ENCODE measurements at places on chromosomes 7 and 10. TPM values are rescaled to one million over a fixed set of nuclear protein-coding genes. Genes with fewer than 3 reads are reported as not detected.
A peak's percentile ranks its signal among the peaks of the same experiment; 100 is the strongest.

DNA sequence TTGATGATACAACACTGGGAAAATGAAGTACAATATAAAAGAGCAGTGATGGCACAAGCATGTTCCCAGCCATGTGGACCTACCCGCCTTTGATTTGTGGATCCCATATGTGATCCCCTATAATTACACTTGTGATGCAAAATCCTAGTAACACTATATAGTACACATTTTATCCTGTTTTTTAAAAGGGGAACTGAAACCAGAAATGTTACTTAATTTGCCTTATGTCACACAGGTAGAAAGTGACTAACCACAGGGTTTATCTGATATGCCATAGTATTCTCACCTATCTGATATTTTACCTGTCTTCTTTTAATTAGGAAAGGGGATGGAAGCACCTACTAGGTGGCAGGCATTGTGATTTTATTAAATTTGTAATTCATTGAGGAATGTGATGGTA lies 35.0 kb downstream of the ARMC3 start:
- no peak for DNase-seq

GRCh38 chr7:133937786-133938185 lies 189.4 kb upstream of the LRGUK start:
- DNase-seq, result no peak

DNA sequence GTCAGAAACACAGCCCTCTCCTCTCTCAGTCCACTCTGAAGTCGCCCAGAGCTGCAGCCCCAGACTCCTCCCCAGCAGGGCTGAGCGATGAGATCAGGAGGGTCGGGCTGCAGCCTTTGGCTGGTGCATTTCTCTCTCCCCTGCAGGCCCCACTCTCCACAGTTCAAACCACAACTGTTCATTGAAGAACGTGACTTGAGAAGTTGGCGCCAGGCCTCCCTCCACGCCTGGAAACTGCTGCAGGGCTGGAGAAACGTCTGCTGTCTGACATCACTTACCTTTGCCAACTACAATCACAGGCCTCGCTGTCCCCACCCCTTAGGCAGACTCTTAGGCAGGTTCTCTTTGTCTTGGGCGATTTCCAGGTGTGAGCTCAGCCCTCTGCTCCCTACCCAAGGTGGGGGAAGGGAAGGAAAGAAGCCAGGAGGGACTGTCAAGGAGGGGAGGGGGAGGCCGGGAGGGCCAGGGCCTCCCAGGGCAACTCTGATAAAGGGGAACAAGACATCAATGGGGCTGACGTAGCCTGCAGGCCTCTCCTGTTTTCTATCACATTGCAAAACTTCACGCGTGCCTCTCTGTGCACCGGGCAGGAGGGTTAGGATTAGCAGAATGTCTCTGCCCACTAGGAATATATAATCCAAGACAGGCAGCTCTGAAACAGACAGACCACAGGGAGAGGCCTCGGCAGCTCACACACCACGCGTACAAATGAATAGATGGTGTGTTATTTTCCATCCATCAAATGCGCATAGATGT lies 32.7 kb downstream of the CALML5 start:
- peak; percentile 85 for DNase-seq

DNA sequence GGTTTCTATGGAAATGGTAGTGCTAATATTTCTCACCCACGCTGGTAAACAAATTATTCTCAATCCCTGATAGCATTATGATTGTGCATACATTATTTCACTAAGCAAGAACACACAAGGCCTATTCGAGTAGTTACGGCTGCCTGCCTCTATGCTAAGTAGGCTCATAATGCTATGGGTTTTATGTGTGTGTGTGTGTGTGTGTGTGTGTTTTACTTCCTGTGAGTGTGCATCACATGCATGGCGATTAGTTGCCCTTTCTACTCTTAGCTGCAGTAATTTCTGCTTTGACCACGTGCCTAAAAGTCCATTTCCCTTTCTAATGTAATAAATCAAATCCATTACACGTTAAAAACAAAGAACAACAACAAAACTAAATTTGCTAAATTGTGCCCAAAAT lies 117.0 kb downstream of the CHCHD3 start:
- no peak for DNase-seq

- DNase-seq, result peak; percentile 48
These were observed 2.6 kb upstream of the SAMD8 start for GRCh38 chr10:75108684-75109458.

GRCh38 chr7:129385116-129385515 lies 49.1 kb upstream of the STRIP2 start:
- no peak for DNase-seq

DNA sequence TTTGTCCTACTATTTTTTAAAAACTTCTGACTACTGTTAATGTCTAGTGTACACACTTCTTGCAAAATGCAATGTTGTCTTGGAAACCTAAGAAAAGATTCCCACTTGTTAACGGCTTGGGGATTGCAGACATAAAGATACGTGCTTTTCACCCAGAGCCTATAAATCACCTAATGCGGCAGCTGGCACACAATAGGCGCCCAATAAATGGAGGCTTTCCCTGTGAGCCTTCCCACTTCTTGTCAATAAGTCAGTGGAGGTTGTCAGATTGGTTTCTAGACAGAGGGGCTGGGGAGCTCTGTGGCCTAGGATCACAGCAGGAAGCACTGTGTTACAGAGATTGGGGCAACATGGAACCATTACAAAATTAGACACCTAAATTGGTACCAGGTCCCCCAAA lies 74.7 kb downstream of the VSTM4 start:
- DNase-seq, result no peak

GRCh38 chr7:44217223-44217714 lies 16.5 kb downstream of the YKT6 start:
- no peak for DNase-seq

GRCh38 chr10:2627969-2628368 lies 439.4 kb upstream of the PFKP start:
- DNase-seq, result no peak

DNA sequence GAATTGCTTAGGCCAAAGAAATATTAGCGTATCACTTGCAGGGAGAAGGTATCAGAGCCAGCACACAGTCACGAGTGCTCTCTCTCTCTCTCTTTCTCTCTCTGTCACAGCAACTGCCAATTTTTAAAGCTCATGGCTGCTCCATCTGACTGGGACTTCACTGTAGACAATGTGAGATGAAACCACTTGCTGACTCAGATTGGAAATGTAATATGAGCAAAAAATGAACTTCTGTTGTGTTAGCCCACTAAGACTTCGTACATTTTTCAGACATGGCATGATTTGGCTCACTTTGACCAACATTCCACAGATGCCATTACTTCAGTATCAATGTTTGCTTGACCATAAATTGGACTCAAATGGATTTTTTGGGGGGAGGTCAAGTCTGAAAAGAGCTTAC lies 68.1 kb downstream of the DGKB start:
- DNase-seq, result no peak

- DNase-seq, result no peak
These were observed 10.1 kb downstream of the ATXN7L1 start for GRCh38 chr7:105866102-105866801.

GRCh38 chr10:108757946-108758345 lies 1165.4 kb downstream of the XPNPEP1 start:
- no peak for DNase-seq

DNA sequence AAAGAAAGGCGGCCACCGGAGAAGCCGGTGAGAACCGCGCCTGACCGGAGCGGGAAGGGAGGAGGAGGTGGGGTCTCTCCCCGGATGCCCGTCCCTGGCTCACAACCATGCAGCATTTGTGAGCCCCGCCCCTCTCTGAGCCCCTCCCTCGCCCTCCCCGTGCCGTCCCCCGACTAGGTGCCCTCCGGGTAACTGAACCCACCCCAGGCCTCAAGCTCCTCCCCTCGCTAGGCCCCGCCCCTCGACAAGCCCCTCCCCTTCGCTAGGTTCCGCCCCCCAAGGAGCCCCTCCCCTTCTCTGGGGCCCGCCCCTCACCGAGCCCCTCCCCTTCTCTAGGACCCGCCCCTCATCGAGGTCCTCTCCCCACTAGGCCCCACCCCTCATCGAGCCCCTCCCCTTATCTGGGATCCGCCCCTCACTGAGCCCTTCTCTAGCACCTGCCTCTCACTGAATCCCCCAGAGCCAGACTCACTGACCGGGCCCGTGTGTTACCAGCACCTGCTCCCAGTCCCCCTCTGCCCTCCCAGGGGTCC lies 42.2 kb upstream of the HSPB1 start:
- peak; percentile 20 for DNase-seq

- no peak for DNase-seq
These were observed 22.8 kb downstream of the UNC5B start for GRCh38 chr10:71234970-71235685.

DNA sequence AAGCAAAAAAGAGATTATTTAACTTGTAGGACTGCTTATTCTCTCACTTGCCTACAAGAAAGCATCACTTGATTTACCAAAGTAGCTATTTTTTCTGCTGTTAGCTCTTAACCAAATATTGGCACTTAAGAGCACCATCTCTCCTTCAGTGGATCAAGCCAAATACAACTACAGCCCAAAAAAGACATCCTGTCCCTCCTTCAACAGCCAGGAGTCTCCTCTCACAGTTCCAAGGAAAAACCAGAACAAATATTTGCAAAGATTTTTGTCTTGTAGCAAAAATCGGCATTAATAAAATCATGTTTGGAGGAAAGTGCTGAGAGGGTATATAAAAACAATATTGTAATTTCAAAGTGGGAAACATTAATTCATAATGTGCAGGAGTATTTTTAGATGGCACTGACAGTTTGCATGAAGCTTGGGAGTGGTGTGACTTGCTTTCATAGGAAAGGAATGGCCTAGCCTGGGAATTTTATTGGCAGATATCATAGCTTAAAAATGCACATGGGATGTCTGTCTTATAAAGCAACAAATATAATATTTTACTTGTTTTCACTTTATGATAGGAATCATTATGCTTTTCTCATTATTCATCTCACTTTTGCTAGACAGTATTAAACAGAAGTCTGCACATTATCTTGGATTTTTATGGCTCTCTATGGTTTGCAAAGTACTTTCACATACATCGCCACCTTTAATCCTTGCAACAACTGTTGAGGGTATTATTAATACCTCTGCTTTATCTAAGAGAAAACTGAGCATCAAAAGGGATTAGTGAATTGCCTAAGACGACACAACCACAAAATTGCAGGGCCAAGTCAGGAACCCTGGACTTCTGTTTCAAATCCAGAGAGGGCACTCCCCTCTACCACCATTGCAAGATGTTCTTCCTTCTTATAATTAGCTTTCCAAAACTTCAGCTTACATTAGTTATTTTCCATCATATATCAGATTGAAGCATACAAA lies 103.5 kb downstream of the AGMO start:
- DNase-seq, result no peak

DNA sequence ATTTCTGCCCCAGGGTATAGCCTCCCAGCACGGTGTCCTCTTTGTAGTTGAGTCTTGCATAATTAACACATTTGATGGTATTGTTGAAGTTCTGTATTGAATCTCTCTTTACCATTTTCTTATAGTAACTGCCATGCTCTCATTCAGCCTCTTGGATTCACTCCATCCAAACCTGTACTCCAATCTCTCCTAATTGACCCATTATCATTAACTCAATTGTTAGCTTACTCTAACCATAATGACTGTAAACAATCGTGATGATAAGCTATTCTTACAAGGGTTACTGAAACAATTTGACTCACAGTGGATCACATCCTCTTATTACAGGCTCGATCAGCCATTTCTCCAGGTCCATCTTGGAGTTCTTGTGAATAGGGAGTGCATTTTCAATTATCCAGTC lies 191.9 kb upstream of the AGK start:
- DNase-seq, result no peak

DNA sequence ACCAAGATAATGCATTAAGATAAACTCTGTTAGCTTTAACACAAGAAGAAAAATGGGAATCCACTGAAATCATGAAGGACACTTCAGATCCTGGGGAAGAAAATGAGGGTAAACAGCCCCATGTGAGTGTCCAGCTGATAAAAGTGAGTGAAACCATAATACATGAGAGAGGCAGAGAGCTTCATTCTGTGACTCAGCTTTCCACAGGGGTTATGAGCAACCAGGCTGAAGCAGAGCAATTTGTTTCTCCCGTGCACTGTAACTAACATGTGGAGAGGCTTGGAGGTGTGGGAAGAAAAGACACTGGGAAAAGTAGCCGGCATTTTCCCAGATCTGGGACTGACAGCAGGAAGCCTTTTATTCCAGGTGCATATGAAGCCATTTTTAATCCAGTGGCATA lies 971.7 kb downstream of the ANKRD7 start:
- no peak for DNase-seq

- no peak for DNase-seq
These were observed 629.8 kb downstream of the KCNMA1 start for GRCh38 chr10:77007834-77008233.

DNA sequence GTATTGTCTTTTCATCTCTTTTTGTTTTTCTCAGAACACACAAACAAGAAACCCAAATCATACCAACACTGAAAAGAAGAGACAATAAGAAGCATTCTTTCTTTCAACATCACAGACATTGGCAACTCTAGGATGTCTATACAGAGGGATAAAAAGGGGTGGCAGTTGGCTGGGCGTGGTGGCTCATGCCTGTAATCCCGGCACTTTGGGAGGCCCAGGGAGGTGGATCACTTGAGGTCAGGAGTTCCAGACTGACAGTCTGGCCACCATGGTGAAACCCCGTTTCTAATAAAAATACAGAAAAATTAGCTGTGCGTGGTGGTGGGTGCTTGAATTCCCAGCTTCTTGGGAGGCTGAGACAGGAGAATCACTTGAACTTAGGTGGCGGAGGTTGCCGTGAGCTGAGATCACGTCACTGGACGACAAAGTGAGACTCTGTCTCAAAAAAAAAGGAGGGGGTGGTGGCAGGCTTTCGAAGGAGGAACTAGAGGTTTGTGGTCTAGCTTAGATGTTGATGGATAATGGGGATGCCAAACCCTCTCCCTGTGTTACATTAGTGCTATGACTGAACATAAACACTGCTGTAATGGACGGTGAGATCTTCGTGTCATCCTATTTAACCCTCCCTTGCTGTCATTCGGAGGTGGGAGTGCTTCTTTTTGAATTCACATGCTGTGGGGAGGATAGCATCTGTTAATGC lies 9.4 kb downstream of the CNNM2 start:
- no peak for DNase-seq

DNA sequence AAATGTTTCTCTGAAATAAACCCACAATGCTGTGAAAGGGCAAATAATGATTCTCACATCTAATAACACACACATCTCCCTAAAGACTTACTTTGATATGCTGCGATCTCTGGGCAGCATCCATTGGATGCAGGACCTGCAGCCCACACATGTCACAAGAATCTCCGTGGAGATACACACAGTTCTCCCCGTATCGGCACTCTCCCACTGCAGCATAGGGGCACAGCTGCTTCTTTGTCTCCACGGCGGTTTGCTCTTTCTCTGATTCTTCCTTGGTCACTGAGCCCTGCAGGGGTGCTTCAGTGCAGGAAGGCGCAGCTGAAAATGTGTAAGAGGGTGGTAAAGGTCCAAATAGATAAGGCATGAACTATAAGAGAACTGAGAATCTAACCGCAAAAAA lies 20.4 kb downstream of the MKRN1 start:
- no peak for DNase-seq

Gene FKBP6
- not detected for total RNA-seq

Gene MYO1G
- 3.3 TPM for total RNA-seq

Gene NPFFR1
- total RNA-seq, result not detected

Gene CDC14C
- not detected for total RNA-seq

Gene ITPRID1
- not detected for total RNA-seq

Gene LMBR1
- 54.0 TPM for total RNA-seq

Gene SORCS1
- total RNA-seq, result 1.3 TPM

Measured in body of pancreas (tissue), 4 donors.